IMR-90 (cell line): ENCODE measurements at places on chromosomes 2 and 18.
A peak's percentile ranks its signal among the peaks of the same experiment; 100 is the strongest.

GRCh38 chr18:54860941-54861340, 32.7 kb downstream of the RAB27B start:
- H3K27ac ChIP-seq, result no peak overlapping the region
- DNase-seq, result no peak
- H3K4me1 ChIP-seq, result no peaks in the 10 kb centered on the region
- H3K27me3 ChIP-seq, result no peaks in the 10 kb centered on the region
- H3K36me3 ChIP-seq, result no peaks in the 10 kb centered on the region
- H3K4me3 ChIP-seq, result no peak overlapping the region

- H3K27me3 ChIP-seq, result no peaks in the 10 kb centered on the region
- H3K4me3 ChIP-seq, result no peak overlapping the region
- H3K4me1 ChIP-seq, result peaks cover 11% of the 10 kb centered on the region
- H3K27ac ChIP-seq, result no peak overlapping the region
- peak; percentile 84 for DNase-seq
- no peaks in the 10 kb centered on the region for H3K36me3 ChIP-seq
Observed at GRCh38 chr2:100957996-100958653, 44.0 kb upstream of the RPL31 start.

DNA sequence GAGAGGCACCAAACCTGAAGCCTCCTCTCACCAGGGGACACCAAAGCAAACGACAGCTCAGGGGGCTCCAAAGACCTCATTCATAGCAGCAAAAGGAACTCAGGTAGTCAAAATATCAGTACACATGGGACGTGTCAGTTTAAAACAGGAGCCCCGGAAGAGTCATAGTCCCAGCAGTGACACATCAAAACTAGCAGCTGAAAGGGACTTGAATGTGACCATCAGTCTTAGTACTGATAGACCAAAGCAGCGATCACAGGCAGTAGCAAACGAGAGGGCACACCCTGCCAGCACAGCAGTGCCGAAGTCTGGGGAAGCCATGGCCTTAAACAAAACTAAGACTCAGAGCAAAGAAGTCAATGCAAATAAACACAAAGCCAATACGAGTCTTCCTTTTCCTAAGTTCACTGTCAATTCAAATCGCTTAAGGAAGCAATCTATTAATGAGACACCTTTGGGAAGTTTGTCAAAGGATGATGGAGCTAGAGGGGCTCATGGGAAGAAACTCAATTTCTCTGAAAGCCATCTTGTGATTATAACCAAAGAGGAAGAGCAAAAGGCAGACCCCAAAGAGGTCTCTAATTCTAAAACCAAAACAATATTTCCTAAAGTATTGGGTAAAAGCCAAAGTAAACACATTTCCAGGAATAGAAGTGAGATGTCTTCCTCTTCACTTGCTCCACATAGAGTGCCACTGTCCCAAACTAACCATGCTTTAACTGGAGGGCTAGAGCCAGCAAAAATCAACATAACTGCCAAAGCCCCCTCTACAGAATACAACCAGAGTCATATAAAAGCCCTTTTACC, 1.2 kb downstream of the GALNT5 start:
- DNase-seq, result no peak
- H3K36me3 ChIP-seq, result no peaks in the 10 kb centered on the region
- peak overlapping the region; percentile 97 for H3K27ac ChIP-seq
- H3K27me3 ChIP-seq, result no peaks in the 10 kb centered on the region
- peaks cover 20% of the 10 kb centered on the region for H3K4me1 ChIP-seq

GRCh38 chr2:43163584-43164270, 62.7 kb downstream of the ZFP36L2 start:
- H3K4me1 ChIP-seq, result peaks cover 12% of the 10 kb centered on the region
- H3K4me3 ChIP-seq, result no peak overlapping the region
- H3K27ac ChIP-seq, result no peak overlapping the region
- no peaks in the 10 kb centered on the region for H3K36me3 ChIP-seq

- peak; percentile 55 for DNase-seq
- no peak overlapping the region for H3K4me3 ChIP-seq
- peaks cover 53% of the 10 kb centered on the region for H3K36me3 ChIP-seq
- H3K27me3 ChIP-seq, result no peaks in the 10 kb centered on the region
Observed at GRCh38 chr2:189066037-189066436, 91.9 kb downstream of the COL3A1 start.

- no peaks in the 10 kb centered on the region for H3K4me1 ChIP-seq
- no peak overlapping the region for H3K27ac ChIP-seq
- H3K36me3 ChIP-seq, result no peaks in the 10 kb centered on the region
Observed at GRCh38 chr2:119637371-119637770, 41.6 kb upstream of the TMEM177 start.

GRCh38 chr18:51957001-51957400, 383.0 kb upstream of the DCC start:
- no peaks in the 10 kb centered on the region for H3K36me3 ChIP-seq
- no peak for DNase-seq
- no peak overlapping the region for H3K4me3 ChIP-seq
- H3K27me3 ChIP-seq, result no peaks in the 10 kb centered on the region
- no peak overlapping the region for H3K27ac ChIP-seq
- no peaks in the 10 kb centered on the region for H3K4me1 ChIP-seq

DNA sequence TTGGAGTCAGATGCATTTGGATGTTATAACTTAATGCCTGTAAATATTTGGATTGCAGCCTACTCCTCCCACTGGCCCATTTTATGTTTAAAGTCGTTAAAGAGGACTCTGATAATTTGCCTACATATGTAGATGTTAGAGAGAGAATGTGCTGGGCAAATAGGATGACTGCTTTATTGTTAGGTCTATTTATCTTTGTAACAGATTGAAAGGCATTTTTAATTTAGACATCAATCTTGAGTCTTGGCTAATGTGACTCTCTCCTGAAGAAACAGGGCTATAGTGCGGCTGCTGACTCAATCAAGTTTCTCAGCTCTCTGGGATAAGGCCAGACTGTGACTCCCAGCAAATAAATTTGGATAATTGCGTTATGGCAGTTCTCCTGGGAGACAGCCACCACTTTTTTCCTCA, 1101.4 kb downstream of the CBLN2 start:
- no peaks in the 10 kb centered on the region for H3K4me1 ChIP-seq
- no peaks in the 10 kb centered on the region for H3K36me3 ChIP-seq
- H3K4me3 ChIP-seq, result no peak overlapping the region
- H3K27ac ChIP-seq, result no peak overlapping the region
- no peaks in the 10 kb centered on the region for H3K27me3 ChIP-seq

GRCh38 chr2:171319164-171319810, 114.5 kb downstream of the METTL8 start:
- H3K27ac ChIP-seq, result no peak overlapping the region
- no peaks in the 10 kb centered on the region for H3K36me3 ChIP-seq
- DNase-seq, result peak; percentile 68
- H3K27me3 ChIP-seq, result no peaks in the 10 kb centered on the region
- peaks cover 8% of the 10 kb centered on the region for H3K4me1 ChIP-seq

DNA sequence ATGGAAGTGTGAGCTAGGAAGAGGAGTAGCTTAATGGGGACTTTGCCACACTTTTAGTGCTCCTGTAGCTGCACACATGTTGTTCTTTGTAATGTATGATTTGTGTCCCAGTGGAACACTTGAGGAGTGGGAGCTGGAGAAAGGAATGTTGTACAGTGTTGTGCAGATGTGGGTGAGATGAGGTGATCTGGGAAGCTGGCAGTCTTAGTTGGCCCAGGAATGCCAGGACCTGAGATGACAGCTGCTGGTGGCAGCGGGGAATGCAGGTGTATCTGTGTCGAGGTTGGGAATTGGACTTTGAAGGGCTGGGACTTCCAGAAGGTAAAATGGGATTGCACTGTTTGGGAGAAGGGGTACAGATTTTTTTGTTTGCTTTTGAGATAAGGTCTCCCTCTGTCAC, 23.6 kb downstream of the NEDD4L start:
- no peak for DNase-seq
- no peaks in the 10 kb centered on the region for H3K27me3 ChIP-seq
- no peaks in the 10 kb centered on the region for H3K4me1 ChIP-seq

DNA sequence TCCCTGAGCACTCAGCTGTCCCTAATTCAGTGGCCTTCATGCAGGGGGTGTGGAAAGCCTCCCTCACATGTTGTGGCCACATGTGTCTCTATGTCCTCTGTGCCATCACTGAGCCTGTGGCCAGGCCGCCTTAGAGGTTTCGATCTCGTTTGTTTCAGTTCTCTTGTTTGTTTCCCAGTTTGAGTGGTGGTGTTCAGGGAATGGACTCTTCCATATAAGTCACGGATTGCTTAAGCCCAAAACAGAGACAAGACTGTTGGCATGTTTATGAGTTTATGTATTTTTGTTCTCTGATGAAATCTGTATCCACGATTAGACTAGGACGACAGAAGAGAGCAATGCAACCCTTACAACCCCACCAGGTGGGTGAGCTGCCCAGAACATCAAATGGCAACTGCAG, 134.5 kb downstream of the CCBE1 start:
- DNase-seq, result no peak
- peaks cover 12% of the 10 kb centered on the region; the same call in 1 of the 2 replicates for H3K4me1 ChIP-seq
- no peak overlapping the region for H3K4me3 ChIP-seq

GRCh38 chr2:52659546-52659945, 1108.1 kb upstream of the CHAC2 start:
- no peaks in the 10 kb centered on the region for H3K27me3 ChIP-seq
- DNase-seq, result peak; percentile 66

- no peak overlapping the region for H3K27ac ChIP-seq
- peaks cover 35% of the 10 kb centered on the region for H3K4me1 ChIP-seq
- H3K36me3 ChIP-seq, result peaks cover 13% of the 10 kb centered on the region; the same call in 1 of the 2 replicates
- H3K4me3 ChIP-seq, result no peak overlapping the region
Observed at GRCh38 chr2:46161315-46161714, 135.9 kb upstream of the EPAS1 start.

- H3K27ac ChIP-seq, result peak overlapping the region; percentile 87
- peaks cover 4% of the 10 kb centered on the region for H3K4me1 ChIP-seq
- DNase-seq, result peak; percentile 88
Observed at GRCh38 chr2:9554921-9555296, 721 bp downstream of the ADAM17 start.

DNA sequence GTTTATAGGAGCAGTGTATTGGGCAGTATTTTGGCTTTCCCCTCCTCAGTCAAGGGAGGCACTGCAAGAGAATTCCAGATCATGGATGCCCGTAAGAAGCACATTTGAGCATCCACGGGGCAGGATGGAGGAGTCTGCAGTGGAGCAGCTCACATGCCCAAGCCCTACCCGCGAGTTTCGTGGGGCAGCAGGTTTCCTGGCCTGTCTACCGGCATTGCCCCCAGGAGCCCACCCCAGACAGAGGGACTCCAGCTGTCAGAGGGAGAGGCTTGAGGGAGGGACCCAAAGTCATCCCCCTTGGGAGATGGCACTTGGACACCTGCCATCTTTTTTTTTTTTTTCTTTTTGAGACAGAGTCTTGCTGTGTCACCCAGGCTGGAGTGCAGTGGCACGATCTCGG, 31.3 kb downstream of the TMEM177 start:
- DNase-seq, result no peak
- no peak overlapping the region for H3K27ac ChIP-seq
- H3K4me3 ChIP-seq, result no peak overlapping the region
- no peaks in the 10 kb centered on the region for H3K36me3 ChIP-seq

- no peak overlapping the region for H3K27ac ChIP-seq
- peaks cover 2% of the 10 kb centered on the region; the same call in 1 of the 2 replicates for H3K27me3 ChIP-seq
- no peaks in the 10 kb centered on the region for H3K4me1 ChIP-seq
- H3K4me3 ChIP-seq, result no peak overlapping the region
- no peaks in the 10 kb centered on the region for H3K36me3 ChIP-seq
Observed at GRCh38 chr18:6484659-6485058, 69.9 kb upstream of the L3MBTL4 start.

DNA sequence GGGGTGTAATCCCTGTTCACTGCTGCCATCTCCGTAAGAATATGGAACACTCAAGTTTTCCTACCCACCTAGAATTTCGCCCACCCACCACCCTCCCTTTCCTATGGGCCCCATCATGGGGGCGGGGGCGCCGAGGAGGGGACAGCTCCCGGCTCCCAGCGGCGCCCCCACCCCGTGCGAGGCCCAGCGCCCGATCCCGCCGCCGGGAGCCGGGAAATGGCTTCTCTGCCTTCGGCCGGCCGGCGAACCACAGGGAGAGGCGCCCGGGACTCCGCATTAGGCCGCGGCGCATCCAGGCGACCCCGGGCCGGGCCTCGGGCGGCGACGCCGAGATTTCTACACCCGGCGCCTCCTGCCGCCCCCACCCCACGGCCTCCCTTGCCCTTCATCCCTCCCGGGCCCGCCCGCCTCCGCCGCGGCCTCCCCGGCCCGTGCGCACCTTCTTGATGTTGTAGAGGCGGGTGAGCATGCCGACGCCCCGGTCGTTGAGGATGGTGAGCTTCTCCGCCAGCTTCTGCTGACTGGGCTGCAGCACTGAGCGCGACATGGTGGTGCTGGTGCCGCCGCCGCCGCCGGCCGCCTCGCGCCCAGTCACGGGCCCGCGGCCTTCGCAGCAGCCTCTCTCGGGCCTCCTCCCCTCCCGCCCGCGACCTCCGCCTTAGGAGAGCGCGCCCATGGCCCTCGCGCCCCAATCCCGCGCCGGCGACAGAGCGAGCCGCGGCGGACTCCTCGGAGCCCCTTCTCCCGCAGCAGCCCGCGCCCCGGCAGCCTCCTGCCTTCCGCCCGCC, 510 bp downstream of the NCKAP1 start:
- no peaks in the 10 kb centered on the region for H3K27me3 ChIP-seq
- H3K4me1 ChIP-seq, result peaks cover 3% of the 10 kb centered on the region; the same call in 1 of the 2 replicates
- peak overlapping the region; percentile 97 for H3K4me3 ChIP-seq

DNA sequence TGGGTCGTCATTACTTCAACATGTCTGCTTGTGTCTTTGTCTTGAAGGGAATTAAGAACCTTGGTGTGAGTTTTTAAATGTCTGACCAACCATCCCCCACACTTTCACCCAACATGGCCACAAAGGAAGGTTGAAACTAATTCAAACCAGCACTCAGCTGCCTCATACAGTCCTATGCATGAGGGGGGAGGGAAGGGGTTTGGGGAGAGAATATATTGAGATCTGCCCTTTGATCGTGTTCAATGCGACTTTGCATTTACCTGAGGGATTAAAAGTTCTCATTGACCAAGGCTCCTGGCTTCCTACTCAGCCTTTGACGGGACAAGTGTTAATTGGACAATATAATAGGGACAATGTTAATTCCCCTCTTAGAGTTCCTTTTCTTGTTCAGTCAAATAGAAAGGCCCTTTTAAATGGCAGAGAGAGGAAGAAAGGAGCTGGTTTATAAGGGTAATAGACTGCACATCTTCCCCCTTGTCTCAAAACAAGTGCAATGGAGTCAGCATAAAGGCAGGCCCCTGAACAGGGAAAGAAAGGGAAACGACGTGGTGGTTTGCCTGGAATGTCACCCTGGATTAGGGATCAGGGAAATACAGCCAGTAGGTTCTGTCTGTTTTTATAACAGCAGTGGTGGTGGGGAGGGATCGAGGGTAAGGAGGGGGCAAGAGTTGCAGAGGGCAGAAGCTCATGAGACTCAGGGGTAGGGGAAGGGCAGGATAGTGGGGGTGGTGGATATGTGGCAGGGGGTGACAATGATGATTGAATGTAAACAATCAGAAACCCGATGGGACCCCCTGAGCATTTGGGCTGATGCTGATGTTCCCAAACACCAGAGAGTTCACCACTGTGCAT, 198.7 kb downstream of the MYCN start:
- H3K27me3 ChIP-seq, result no peaks in the 10 kb centered on the region
- DNase-seq, result no peak
- H3K4me1 ChIP-seq, result no peaks in the 10 kb centered on the region
